ENCODE measurements at places on chromosomes 13 and 19.

- no peak for DNase-seq
These were observed 51.3 kb downstream of the MBNL2 start for GRCh38 chr13:97273341-97273831.

DNA sequence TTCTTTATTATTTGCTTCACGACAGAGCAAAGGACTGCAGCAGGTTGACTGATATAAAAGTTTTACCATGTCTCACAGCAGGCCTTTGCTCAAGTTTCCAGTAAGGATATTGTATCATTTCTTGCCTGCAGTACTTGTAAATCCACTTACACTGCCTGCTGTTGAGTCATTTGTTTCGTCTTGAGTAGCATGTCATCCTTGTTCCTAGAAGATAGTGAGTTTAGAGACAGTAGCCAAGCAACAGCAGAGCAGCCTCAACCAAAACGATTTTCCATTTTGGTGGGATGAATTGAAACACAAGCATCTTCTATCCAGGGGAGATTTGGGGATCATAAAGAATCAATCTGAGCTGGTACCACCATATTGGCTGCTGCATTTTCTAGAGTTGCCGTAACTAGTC is 24.0 kb upstream of the ALOX5AP start:
- DNase-seq, result no peak

GRCh38 chr13:73189776-73190175 is 131.0 kb downstream of the KLF5 start:
- DNase-seq, result no peak

DNA sequence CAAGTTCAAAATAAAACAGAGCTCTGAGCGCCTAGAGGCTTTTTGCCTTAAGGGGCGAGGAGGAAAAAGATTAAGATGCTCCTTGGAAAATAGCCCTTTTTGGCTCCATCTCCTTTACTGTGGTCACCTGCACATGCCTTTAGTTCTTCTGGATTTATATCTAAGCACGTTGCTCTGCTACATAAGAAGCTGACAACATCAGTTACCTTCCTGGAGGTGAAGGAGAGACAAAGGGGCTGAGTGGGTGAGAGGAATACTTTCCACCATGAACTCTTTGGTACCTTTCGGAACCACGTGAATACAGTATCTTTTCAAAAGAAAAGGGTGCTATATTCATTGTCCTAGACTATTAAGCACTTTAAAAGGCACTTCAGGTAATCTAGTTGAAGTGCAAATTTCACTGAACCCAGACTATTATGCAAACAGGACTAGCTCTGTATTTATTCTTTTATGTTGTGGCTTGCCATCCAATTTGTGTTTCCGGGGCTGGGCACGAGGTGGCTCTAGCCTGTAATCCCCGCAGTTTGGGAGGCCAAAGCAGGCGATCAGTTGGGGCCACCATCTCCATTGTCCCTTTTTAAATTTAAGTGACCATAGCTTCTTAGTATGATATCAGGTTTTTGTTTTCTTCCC is 201.5 kb downstream of the TM9SF2 start:
- DNase-seq, result no peak

GRCh38 chr19:50710094-50710493 is 9.5 kb downstream of the SHANK1 start:
- DNase-seq, result no peak

DNA sequence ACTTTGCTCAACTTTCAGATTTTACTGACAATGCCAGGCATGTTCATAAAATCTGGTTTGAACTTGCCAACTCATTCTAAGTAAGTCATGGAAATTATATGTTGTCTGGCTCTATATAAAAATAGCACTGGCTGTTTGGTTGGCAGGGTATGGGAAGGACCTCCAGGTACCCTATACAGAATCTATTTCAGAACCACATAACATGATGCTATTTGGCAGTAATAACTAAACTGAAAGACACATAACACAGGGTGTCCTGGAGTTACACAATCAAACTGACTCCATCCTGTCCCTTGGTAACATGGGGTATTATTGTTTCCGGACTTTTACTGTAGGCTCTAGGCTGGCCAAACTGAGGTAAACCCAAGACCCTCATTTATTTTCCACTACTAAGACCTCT is 248.8 kb downstream of the RGCC start:
- DNase-seq, result no peak

DNA sequence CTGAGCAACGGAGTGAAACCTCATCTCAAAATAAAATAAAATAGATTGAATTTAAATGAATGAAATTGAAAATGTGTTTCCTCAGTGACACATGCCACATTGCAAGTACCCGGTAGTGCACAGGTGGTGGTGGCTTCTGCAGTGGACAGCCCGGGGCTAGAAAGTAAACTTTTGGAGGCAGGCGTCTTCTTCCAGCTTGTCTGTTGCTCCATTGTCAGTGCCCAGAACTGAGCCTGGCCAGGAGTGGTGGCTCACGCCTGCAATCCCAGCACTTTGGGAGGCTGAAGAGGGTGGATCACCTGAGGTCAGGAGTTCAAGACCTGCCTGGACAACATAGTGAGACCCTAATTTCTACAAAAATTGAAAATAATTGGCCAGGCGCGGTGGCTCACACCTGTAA is 5.7 kb downstream of the MYH14 start:
- DNase-seq, result no peak

- no peak for DNase-seq
These were observed 2.7 kb upstream of the FAM174C start for GRCh38 chr19:1272423-1273262.

- DNase-seq, result no peak
These were observed 14.7 kb downstream of the CCDC169 start for GRCh38 chr13:36282821-36283432.

DNA sequence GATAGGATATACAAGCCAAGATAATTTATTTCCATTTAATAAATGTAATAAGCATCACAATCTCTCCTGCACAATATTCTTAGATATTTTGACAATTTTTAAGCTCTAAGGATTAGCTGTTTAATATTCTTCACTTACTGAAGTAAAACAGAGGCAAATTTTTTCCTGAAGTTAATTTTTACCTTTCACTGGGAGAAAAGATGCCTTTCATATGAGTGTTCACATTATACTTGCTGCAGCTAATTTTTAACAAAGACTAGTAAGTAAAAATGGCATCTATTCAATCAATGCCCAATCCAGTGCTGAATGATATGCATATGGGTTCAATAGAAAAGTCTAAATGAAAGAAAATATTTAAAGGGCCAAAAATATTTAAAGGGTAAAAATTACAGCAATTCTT is 377.2 kb upstream of the GPC6 start:
- no peak for DNase-seq

- no peak for DNase-seq
These were observed 16.9 kb downstream of the PEX11G start for GRCh38 chr19:7471696-7472615.

DNA sequence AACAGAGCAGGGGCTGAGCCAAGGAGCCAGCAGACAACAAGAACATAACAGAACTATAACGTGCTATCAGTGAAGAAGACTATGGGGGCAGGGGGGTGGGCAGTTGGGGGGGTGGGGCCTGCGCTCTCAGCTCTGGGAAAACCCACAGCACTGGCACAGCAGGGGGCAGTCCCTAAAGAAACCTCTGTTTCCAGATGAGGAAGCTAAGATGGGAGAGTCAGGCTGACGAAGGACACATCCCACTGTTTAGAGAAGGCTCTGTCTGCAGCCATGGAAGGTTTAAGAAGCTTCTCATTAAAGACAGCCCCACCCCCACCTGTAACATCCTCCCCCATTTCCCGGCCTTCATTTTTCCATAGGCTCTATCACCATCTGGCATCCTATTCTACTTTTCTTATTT is 7.1 kb upstream of the DOCK9 start:
- no peak for DNase-seq

DNA sequence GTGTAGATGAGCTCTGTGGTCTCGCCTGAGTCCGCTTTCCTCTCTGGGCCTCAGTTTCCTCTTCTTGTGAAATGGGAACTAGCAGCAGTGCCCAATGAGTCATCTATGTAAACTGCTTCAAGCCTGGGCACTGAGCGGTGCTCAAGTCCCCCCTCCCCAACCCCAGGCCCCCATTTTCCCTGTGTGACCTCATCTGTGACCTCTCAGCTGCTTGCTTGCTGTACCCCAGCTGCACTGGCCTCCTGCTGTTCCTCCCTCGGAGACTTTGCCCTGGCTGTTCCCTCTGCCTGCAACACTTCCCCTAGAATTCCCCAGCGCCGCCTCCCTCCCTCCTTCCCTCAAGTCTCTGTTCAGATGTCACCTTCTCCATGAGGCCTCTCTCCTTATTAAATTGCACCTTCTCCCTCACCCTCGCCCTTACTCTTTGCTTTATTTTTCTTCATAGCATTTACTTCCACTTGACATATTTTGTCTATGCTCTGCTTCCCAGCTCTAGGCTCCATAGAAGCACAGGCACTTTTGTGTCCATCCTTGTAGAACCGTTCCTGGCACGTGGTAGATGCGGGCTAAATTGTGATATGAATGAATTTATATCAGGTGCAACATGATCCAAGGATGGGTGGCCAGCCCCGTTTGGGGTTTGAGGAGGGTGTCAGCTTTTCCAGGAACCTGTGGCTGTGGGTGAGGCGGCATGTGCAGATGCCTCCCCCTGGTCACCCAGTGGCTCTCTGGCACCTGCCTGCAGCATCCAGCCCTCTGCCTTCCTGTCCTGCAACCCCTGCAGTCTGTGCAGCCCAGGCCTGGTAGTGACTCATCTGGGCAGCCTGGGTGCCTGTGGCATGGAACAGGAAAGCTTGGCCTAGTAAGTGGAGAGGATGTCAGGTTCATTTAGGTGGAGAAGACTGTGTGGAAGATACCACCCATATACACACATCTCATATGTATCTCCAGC is 26.3 kb downstream of the SIPA1L3 start:
- DNase-seq, result peak; percentile 80

DNA sequence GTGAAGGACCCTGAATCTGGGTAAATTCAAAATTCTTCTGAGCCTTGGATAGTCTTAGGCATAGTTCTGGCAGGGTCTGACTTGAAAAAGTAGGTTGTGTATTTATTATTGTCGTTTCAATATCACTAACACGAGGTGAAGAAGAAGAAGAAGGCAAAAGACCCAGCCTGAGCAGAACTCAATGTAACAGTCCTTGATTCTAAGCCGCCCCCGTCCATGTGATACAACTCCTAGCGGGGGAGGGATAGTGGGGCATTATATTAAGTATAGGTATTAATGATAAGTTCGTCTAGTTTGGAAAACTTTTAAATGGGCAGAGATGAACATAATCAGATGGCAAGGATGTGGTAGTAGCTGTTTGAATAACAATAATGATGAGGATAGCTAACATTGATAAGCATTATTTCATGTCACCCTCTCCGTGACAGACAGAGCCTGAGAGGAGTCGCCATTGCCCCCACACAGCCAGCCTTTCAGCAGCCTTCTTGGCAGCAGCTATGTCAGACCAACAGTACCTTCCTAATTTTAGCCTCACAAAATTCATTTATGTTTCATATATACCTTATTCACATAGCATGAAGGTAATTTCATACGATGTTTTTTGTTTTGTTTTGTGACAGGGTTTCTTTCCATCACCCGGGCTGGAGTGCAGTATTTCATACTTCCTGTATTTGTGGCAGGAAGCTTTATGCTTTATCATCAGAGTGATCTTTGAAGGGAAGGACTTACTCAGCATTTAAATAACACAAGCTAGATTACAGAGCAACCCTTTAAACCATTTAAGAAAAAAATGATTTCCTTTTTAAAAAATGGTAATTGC is 64.4 kb upstream of the NPAS1 start:
- DNase-seq, result no peak

GRCh38 chr19:18292462-18292809 is 11.0 kb upstream of the JUND start:
- DNase-seq, result no peak

GRCh38 chr19:36605101-36605876 is at the start of gene ZNF382:
Gene ZNF382, plus strand, starts transcription at chr19:36605313. Its CDS starts 4,602 bp downstream, at chr19:36609915.
- DNase-seq, result peak; percentile 90

DNA sequence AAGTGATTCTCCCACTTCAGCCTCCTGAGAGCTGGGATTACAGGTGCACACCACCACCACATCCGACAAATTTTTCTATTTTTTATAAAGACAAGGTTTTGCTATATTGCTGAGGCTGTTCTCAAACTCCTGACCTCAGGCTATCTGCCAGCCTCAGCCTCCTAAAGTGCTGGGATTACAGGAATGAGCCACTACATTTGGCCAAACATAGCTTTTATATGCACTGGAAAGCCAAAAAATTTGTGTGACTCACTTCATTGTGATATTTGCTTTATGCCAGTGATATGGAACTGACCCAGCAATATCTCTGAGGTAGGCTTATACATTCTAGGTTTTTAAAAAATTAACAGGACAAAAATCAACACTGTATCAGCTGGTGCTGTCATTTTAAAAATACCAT is 26.8 kb upstream of the ACOD1 start:
- DNase-seq, result no peak

- no peak for DNase-seq
These were observed 282.6 kb downstream of the DCLK1 start for GRCh38 chr13:35848336-35849255.

DNA sequence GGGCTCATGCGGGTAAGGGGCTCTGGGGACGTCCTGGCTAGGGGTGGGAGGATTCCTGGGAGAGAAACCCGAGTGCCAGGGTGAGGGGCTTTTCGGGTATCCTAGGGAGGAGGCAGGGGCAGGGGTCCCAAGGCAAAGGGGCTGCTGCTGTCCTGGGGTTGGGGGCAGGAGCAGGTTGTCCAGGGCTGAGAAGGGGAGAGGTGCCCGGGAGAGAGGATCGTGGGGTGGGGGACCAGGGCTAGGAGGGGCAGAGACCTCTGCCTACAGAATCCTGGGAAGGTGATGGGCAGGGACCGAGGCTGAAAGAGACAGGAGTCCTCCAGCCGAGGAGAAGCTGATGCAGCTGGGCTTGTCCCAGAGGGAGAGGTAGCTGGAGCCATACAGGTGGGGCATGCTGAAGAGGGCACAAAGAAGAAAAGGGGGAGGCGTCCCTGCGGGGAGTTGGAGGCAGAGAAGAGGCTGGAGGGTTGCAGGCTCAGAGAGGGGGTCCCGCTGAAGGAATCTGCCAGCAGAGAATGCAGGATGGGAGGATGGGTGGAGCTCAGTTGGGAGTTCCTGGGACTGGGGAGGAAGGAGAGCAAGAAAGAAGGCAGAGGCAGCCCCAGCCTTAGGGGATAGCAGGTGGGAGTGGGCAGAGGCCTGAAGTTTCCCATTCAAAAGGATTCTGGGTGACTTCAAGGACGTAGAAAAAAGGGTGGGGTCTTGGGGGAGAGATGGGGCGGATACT is 574 bp downstream of the CYP2S1 start:
- no peak for DNase-seq

- no peak for DNase-seq
These were observed 35.5 kb downstream of the PAK4 start for GRCh38 chr19:39160889-39161672.

DNA sequence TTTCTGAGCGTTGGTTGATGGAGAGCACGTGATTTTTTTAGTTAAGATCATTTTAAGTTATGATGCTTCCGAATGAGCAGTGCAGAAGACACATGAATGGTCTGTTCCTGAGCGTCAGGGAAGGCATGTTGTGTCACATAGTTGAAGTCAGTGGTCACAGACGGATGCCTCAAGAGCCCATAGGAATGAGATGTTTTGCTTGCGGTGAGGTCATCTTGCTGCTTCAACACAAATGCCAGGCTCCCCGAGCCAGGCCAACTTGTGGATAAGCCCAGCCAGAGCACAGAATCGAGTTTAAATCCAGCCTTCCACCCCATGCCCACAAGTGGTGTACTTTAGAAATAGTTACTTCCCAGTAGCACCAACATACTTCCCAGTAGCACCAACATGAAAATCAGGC is 5.4 kb downstream of the UPF3A start:
- no peak for DNase-seq
